ENCODE measurements at places on chromosomes 6 and 20.

- DNase-seq = no peak
Observed at GRCh38 chr6:40148882-40149573, 214.8 kb upstream of the MOCS1 start.

DNA sequence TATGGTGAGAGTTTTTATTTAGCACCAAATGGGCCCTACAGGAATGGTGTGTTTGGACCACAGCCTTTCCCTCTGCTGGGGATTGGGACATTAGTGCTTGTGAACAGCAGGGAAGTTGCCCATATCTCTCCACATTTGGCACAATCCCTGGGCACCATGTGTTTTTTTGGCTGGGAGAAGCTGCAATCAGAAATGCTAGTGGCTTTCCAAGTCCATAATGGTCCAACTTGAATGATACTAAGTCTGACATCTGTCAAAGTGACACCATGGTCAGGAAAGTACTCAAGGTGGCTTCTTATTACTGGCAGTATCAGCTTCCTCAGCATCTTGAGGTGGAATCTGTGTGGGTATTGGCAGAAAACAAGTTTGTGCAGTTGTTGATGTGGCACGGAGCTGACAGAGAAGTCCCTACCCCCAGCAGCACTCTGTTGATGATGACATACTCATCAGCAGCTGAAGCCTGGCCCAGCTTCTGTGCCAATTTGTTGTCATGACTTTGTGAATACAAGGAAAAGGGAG lies 53.0 kb downstream of the SASH1 start:
- no peak for DNase-seq

- peak; percentile 97 for DNase-seq
Observed at GRCh38 chr6:52517502-52518278, 59.2 kb downstream of the TRAM2 start.

GRCh38 chr20:1827974-1828785 lies 67.0 kb upstream of the SIRPA start:
- DNase-seq = no peak

DNA sequence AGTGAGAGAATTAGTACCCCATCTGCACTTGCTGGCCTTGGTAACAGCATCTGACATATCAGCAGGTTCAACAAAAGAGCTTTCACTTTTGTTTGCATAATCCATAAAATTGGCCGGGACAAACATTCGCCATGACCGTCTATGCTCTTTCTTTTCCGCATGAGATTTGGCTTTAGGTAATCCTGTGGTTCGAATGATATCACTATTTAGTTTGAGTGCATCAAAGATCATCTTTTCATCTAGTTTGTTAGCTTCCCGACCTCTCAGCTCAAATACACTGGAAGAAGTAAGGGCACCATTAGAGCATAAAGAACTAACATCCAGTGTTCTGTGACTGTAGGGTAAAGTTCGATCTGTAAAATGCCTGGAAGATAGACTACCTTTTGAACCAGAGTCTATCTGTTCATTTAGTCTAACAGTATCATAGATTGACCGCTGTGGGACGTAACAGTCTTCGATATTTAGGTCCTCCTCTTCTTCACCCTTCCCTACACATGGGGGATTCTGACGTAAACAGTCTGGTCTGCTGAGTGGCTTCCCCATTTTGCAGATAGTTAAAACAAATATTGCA lies 101.6 kb downstream of the DST start:
- no peak for DNase-seq

DNA sequence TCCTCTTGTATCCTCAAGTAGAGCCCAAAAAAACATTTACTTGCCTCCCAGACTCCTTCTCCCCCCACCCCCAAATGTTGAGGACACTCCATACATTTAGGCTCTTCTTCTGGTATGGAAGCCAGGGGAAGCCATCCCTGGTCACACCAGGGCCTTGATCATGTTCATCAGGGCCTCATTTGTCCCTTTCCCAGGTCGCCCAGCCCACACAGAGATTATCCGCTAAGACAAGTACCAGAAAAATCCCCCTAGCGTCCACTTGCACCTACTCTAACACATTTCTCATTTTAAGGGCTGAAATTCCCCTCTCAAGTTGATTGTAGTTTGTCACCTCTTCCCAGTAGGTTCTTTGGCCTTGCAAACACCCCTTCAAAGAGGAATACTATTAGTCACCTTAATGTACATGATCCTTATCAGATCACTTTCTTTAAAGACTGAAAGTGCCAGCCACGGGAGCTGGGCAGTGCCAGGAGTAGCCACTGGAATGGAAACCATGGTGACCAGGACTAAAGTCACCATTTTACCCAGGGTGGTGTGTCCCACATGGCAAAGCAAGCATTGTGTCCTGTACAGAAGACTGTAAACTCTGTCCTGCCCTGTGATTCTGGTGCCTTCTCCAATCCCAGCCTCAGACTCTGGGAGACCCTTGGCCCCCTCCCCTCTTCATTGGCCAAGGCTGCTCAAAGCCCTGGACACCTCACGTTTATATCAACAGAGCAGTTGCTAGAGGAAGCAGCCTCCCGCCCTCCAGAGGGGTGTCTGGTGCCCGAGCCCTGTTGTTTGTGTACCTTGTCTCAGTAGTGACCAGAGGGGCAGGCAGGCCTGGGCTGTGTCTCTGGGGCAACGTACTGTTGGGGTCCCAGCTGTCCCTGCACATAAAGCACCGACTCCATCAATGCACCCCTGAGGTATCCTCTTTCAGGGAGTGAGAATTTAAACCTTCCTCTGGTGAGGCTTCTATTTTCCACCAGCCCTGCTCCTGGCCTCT lies 5.0 kb upstream of the APOBEC2 start:
- no peak for DNase-seq

- DNase-seq = no peak
Observed at GRCh38 chr6:49121970-49122369, 341.1 kb downstream of the MMUT start.

GRCh38 chr6:12543953-12544352 lies 172.6 kb upstream of the PHACTR1 start:
- no peak for DNase-seq

DNA sequence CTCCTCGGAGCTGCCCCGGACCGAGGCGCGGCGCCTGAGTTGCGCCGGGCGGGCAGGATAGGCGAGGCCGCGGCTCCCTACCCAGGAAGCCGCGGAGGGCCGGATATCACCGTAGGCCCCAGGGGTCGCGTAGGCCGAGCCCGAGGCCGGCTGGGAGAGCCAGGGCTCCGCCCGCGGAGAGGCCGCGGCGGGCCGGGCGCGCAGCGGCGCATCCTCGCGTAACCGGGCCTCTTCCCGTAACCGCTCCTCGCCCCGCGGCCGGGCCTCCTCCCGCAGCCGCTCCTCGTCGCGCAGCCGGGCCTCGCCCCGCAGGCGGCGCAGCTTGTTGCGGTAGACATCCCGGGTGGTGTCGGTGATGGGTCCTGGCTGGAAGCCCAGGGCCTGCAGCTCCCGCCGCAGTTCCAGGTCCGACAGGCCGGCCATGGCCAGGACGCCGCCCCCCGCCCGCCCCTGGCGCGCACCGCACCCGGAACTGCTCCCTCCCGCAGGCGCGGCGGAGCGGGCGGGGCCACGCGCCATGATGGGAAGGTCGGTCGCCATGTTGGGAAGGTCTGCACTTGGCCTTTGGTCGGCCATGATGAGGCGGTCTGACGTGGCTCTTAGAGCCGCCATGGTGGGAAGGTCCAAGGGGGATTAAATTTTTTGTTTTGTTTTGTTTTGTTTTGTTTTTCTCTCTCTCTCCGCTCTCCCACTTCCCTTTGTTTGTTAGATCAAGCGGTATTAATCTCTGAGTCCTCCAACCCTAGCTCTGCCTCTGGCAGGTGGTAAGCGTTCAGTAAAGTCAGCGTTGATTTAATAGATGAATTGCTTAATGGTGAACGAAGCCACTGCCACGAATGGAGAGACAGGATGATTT lies at the start of gene LEMD2:
LEMD2 (minus strand) TSS at position 437 of the 856 bp plus-strand sequence; CDS start at position 423, 14 bp downstream.
- peak; percentile 96 for DNase-seq

DNA sequence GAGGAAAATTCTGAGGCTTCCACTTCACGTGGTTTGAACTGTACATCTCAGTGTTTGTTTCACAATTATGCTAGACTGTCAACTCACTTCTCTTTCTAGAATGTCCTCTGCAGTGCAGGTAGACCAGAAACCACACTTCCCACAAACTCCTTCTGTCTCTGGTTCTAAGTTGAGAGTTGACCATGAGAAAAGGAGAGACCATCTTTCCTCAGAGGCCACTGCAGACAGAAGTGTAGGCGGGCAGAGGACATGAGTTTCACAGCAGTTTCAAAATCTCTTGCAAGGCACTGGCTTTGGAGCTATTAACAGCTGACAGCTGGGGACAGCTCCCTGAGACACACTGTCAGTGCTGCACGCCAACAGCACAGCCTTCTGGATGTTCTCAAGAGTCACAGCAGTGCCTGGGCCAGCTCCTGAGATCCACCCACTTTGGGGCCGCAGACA lies 55.4 kb upstream of the MOXD1 start:
- DNase-seq = no peak

DNA sequence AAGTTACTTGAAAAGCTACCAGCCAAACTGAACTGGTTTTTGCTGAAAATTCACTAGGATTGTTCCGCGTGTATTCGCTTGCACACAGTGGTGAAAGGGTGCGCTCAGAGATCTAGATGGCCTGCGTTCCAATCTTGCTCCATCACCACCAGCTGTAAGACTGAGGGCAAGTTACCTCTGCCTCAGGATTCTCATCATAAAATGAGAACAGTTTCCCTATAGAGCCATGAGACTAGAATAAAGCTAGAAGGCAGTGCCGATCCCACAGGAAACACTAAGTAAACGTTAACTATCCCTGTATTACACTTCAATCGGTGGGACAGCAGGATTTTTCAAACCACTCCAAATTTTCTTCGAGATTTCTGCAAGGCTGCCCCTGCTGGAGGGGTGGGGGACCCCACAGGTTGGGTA lies 838 bp downstream of the AHCY start:
- DNase-seq = peak; percentile 35

DNA sequence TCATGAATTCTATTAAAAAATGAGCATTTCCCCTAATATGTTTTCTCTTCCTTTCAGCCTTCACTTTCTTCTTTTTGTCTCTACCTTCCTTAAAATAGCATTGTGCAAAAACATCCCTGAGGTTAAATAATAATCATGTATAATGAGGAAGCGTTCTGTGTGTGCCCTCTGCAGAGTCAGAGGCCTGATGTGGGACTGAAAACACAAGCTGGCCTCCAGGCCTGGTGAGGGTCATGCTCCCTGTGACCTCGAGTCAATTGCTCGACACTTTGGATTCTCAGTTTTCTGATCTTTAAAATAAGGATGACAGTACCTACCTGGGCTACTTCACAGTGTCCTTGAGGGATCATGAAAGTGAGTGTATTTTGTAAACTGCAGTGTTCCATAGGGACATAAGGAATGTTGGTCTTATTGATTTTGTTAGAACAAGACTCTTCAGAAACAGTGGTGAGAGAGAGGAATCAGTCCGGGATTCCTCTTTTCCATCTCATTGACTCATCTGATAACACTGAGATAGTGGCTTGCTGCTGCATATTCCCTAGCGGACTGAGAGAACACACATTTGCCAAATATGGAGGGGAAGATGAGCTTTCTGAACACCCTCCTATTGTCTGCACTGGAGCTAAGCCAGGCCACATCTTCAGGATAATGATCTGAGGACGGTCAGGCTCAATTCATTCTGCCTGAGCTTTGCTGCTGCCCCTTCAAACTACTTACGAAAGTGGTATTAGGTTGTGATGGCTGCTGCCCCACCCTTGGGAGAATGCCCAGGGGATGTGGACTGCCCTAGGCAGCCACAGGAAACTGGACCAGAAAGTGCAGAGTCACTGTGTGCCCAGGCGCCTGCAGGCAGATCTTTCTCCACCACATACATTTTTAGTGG lies 39.6 kb upstream of the PDE7B start:
- peak; percentile 22 for DNase-seq

DNA sequence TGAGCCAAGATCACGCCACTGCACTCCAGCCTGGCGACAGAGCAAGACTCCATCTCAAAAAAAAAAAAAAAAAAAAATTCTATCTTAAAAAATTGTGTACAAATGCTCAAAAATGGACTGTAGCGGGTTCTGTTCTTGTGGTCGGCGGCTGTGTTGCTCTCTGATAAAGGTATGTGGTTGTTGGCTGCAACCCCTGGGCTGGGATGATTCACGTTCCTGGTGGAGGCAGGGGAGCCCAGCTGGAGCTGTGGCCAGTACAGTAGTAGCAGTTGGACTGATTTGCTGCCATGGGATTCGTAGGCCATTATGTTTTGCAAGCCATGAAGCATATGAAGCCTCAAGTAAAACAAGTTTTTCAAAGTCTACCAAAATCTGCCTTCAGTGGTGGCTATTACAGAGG lies 22.3 kb downstream of the MDN1 start:
- peak; percentile 95 for DNase-seq

GRCh38 chr6:22099231-22099630 lies 197.6 kb downstream of the PRL start:
- DNase-seq = no peak

DNA sequence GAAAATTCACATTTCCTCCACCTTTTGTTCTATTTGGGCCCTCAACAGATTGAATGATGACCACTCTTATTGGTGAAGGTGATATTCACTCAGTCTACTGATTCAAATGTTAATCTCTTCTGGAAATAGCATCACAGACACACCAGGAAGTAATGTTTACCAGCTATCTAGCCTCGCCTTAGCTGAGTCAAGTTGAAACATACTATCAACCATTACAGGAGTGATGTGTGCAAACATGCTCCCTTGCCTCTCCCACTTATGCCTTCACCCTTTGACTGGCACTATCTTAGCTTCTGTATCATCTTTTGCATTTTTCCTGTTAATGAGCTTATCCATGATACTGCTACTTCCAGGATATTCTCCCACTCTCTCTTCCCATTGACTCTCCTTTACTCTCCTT lies 191.9 kb downstream of the CENPW start:
- no peak for DNase-seq

DNA sequence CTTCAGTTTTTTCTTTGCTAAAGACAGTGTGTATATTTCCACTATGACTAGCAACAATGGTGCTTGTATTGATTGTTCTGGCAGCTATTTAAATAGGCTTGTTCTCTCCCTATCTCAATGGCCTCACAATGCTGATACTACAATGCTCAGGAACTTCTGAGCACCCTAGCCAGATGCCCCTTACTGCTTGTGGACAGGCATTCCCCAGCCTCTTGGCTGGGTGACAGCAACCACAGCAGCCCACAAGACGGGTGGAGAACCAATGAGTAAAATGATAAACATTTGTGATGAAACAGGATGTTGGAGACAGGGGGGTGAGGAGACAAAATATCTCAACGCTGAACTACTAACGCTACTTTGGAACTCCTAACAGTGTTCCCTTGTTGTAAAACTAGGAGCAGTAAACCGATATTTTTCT lies 42.3 kb downstream of the HIVEP2 start:
- DNase-seq = peak; percentile 99

DNA sequence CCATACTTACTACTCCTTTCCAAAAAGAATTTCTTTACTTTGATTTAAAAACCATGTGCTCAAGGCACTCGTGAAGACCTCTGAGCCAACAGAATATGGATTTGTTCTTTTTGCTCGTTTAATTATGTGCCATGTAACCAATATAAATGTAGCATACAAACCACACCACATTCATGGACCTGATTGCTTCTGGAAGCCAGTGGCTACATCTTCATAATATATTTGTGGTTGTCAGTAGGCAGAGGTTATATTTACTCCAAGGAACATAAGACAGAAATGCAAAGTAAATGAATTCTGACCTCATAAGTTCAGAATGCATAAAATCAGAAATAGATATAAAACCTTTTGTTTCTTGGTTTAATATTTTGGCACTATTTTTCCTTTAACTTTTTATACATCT lies 373.0 kb downstream of the HDGFL1 start:
- DNase-seq = no peak

Measured in astrocyte of the spinal cord (primary cell).